Pulmonary artery endothelial cell (primary cell): ENCODE measurements at places on chromosomes 6 and 20.

DNA sequence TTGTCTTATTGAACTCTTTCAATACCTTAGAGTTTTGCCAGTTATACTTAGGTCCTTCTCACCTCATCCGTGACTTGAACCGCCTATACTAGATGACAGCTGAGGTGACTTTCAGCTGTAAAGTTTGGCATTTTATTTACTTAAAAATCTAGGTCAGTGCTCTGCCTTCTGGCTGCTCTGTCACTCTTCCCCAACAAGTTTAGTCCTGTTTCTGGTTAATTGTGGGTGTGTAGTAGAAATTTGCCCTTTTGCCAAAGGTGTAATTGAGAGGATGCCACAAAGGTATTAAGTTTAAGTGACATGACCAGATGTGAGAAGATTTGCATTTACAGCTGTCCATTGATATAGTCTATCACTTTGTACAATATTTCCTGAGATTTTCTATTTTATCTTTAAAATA lies 106.2 kb downstream of the FARS2 start:
- DNase-seq = no peak

- DNase-seq = no peak
These were observed at the start of gene TPMT for GRCh38 chr6:18154507-18155149. TSS of gene TPMT (minus strand) at chr6:18155077. CDS start at chr6:18149127, 5,950 bp downstream.

- DNase-seq = no peak
These were observed 86.2 kb downstream of the RAMACL start for GRCh38 chr6:166500246-166500645.

DNA sequence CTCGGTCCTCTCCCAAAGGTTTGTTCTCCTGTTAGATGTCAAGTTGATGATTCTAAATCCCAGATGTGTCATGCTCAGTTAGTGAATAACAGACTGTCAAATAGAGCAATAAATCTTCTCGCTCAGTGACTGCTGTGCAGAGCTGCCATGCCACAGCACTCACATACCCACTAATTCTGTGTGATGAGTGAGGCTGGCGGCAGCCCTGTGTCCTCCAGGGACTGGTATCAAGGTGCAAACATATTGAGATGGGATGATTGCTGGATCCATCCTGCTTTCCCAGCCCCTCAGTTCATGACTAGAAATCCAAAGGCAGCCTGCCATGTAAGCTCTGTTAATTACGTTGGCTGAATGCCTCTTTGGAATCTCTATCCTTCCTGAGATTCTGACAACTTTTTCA lies 103.9 kb downstream of the OLIG3 start:
- no peak for DNase-seq

DNA sequence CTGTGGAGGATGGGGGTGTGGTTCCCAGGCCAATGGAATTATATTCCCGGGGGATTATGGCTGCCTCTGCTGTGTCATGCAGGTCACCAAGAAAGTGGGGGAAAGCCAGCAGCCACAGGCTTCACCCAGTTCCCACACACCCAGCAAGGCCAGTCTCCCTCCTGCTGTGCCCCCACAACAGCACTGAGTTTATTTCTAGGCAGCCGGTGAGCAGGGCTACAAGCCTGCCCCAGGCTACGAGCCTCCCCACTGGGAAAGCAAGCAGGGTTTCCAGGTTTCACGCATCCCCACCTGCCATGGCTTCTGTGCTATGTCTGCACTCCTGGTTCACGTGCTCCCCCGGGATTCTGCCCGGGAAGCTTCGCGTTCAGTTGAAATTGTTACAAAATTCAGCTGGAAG lies 72.6 kb downstream of the ERMARD start:
- no peak for DNase-seq

- DNase-seq = no peak
These were observed 70.1 kb upstream of the EMILIN3 start for GRCh38 chr20:41436679-41437078.

DNA sequence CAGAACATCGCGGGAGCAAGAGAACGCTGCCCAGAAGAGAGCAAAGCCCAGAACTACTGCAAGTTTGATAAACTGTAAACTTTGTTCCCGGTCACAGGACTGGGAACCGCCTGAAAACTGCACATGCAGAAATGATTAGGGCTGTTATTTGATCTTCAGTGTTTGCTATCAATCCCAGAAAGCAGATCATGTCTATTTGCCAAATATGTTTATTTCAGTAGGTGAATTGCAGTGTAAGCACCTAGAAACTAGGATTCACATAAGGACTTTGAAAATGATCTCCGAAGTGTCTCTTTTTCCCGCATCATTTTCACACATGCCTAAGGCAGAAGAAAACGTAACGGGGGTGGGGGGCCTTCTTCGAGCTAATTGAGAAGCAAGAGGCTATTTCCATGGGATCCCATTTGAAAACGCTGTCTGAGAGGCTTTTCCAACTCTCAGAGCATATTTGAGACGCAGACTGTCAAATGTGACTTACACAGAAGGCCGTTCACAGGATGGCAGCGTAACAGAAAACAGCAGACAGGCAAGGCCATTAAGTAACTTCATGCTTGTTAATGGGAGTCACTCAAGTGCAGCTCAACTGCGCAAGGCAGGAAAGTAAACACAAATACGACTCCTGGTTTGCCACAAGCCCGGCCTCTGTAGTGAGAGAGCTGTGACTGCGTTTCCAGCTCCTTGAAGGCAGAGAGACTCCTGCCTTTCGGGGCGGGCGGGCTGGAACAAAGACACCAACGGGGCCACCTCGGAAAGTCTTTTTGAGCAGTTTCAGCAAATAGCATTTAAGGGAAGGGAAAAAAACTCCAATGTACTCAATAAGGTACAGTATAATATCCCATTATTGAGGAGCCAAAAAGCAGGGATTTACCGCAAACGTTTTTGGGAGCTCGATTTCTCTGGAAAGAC lies 144.7 kb upstream of the ZNF217 start:
- DNase-seq = no peak

DNA sequence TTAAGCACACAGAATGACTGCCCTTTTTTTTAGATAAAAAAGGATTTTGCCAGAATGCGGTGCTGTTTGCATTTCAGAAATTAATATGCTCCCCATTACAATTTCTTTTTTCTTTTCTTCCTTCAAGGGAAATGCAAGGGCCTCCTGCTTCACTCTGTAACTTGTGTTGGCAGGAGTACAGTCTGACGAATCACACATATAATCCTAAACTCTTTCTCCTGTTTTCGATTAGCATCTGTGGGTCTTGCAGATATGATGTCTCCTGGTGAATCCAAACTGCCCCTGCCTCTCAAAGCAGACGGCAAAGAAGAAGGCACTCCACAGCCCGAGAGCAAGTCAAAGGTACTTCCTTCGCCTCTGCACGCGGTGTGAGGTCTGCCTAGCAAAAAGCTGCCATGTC lies 149.5 kb downstream of the TMEM242 start:
- no peak for DNase-seq

GRCh38 chr6:79733388-79733787 lies 102.3 kb downstream of the SH3BGRL2 start:
- no peak for DNase-seq

GRCh38 chr20:37479925-37480691 lies 40.9 kb upstream of the NNAT start:
- no peak for DNase-seq

GRCh38 chr20:40336533-40336932 lies 352.5 kb downstream of the MAFB start:
- no peak for DNase-seq

DNA sequence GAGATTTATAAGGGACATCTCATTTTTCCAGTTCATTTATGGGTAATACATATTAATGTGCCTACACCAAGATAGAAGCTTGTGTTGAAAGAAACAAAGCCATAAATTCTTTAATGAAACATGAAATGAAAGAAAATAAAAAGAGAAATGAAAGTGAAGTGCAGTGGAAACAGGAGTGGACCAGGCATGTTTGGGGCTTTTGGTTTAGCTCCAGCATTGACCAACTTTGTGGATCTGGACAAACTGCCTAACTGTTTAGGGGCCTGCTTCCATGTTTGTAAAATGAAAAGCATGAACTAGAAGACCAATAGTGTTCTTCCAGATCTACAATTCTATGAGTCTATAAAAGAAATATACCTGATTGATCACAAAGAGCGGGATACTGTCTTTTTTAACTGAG lies 124.9 kb downstream of the GJA10 start:
- no peak for DNase-seq

DNA sequence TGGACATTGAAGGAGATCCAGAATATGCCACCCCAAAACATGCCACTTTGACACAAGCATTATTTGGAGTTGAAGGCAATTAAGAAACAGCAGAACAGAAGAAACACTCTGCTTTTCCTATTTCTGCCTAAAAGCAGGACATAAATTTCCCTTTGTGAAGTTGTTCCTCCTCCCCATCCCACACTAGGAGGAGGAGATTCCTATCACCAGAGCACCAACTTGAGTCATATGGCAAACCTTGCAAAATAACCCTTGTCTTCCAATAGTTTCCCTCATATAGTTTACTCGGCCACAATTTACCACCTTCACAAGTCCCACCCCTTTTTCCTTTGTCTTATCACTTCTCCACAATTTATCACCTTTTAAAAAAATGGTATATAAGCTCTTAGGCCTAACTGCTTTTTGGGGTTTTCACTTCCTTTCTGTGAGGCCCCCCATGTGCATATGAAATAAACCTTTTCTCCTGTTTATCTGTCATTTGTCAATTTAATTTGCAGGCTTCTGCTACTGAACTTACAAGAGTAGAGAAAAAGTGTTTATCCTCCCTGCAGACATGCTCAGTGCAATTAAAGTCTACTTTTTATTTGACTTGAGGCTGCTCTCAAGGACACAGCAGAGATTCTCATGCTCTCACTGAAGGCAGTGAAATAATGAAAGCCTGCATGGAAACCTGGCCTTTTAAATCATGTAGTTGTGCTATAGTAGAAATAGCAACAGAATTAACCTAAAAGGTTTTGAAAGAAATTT lies 2.8 kb upstream of the RAB23 start:
- DNase-seq = no peak

- DNase-seq = no peak
These were observed 28.1 kb downstream of the ALDH8A1 start for GRCh38 chr6:134921721-134922261.

DNA sequence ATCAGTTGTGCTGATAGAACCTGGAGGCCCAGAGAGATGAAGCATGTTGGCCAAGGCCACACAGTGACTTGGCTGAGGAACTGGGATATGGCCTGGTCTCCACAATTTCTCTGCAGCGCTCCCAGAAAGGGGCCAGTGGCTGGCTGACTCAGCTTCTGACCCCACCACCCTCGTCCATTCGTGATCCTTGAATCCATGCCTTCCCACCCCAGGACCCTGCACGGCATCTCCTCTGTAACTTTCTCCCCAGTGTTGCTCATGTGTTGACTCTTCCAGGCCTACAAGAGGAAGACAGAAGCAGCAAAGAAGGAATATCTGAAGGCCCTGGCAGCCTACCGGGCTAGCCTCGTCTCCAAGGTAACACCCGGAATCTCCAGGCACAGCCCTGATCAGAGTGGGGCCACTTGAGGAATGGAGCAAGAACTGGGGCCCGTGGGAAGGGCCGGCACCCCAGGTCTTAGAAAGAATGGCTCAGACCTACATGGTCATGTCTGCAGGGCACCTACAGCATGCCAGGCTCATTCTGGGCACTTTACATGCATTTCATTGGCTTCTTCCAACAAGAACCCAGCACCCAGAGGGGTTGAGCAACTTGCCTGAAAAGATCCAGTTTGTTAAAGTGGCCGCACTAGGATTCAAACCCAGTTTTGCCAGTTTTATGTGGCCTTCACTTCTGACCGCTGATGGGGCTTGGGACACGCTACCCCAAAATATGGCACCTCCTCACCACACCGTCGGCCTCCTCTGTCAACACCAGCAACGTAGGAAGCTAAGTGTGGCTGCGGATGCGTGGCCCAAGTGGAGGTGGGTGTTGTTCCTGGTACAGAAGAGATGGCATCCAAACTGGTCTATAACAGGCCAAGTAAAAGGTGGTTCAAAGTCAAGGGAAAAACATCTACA lies 122.2 kb downstream of the JPH2 start:
- no peak for DNase-seq

GRCh38 chr20:1171461-1172093 lies 13.2 kb downstream of the TMEM74B start:
- no peak for DNase-seq
